ENCODE measurements at places on chromosomes 1 and 21.

DNA sequence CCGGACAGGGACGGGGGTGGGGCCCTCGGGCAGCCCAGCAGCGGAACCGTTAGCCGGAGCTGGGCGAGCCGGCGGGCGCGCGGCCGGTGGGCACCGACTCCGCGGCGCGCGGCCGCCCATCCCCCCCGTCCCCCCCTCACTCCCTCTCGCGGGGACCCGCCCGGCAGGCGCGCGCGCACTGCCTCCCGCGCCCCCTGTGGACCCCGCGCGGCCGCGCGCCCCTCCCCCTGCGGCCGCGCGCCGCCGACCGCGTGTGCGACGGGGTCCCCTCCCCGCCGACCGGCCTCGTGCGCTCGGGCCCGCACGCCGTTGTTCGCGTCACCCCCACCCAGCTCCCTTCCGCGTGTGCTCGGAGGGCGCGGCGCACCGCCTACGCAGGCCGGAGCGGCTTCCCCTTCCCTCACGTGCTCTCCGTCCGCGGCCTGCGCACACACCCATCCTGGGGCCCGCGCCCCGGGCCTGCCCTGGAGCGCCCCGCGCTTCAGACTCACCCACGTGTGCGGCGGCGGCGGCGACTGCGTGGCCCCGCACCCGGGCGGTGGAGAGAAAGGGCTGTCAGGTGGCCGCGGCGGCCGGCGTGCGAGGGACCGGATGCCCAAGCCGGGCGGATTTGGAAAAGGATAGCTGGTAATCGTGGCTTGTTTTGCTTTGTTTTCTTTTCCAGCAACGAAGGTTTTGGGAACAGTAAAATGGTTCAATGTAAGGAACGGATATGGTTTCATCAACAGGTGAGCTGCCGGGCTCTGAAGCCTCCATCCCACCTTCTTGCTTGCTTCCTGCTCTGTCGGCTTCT, 717 bp downstream of the YBX1 start:
- DNase-seq = peak; percentile 66

DNA sequence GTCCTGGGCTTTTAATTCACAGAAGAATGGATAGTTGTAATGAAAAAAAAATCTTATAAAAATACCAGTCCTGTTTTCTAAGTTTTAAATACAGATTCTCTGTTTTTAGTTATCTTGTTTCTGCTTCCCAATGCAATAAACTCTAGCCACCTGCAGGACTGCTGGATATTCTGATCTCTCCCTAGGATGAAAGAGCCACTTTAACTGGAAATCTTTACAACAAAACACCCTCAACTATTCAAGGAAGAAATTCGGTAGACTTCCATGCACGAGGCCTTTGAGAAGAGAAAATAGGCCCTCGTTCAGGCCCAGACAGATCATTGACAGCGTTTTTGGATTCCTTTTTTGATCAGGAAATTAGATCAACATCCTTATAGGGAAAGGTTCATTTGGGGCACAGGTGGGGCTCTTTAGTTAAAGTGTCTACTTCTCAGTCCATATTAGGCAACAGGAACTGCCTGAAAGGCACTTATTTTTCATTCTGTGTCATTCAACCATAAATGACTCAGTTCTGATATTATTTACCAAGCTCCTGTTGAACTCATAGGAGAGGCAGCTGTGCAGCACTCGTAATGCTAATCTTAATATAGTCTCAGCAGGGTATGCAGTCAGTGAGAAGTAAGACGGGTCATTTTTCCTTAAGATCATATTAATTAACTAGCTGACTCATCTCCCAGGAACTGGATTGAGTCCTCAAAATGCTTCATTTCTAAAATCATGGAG, 71.1 kb upstream of the ERRFI1 start:
- no peak for DNase-seq

DNA sequence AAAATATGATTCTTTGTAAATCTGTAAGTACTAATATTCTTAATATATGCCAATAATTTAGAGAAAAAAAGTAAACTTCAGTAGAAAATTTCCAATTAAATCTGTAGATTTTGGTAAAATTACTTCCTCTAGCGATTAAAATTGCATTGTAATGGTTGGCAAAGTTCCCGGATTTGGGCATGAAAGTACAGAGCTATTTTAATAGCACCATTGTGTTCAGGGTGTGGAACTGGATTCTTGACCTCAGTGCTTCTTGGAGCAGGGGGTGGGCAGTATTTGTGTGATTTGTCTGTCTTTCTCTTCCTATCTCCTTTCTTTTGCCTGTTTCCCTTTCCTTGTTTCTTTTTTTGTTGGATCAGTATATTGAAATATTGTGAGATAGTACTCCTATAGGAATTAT, 72.1 kb downstream of the DNM3 start:
- DNase-seq = no peak

GRCh38 chr21:37155186-37155585, 82.1 kb downstream of the TTC3 start:
- DNase-seq = no peak

- no peak for DNase-seq
Measured at GRCh38 chr1:204296431-204296988, 63.2 kb downstream of the PLEKHA6 start.

GRCh38 chr1:225945564-225945963, 4.5 kb upstream of the LEFTY2 start:
- DNase-seq = no peak

- no peak for DNase-seq
Measured at GRCh38 chr21:14403681-14404318, 20.9 kb upstream of the HSPA13 start.

GRCh38 chr1:91603409-91603808, 102.8 kb downstream of the CDC7 start:
- no peak for DNase-seq

DNA sequence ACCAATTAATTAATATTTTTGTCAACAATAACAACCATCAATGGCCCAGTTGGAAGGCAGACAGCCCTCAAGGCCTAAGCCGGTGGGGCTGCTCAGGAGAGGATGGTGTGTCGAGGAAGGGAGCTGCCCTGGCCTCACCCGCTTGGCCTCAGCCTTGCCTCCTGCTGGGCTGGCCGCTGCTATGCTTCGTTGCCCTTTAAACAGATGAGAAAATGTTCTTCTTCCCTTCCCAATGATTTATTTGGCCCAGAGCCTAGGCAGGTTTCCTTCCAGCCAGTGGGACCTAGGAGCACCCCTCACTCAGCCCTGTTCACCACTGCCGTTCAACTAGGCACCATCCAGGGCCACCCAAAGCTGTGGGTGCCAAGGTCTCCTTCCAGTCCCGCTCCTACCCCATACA, 3.1 kb upstream of the ADGRB2 start:
- no peak for DNase-seq

DNA sequence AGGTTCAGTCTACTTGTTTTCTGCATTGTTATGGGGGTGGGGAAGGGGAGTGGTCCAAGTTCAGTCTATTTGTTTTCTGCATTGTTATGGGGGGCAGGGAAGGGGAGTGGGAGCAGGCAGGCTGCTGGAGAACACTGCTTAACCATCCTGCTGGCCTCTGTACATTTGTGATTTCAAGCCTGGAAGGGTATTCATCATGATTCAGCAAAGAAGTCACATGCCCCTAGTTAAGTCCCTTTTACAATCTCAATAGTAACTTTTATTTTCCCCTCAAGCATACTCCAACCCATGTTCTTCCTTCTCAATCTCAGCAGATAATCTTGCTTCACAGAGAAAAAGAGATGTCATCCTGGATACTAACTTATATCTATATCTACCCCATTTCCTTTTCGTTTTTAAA, 7.9 kb downstream of the LYST start:
- no peak for DNase-seq

DNA sequence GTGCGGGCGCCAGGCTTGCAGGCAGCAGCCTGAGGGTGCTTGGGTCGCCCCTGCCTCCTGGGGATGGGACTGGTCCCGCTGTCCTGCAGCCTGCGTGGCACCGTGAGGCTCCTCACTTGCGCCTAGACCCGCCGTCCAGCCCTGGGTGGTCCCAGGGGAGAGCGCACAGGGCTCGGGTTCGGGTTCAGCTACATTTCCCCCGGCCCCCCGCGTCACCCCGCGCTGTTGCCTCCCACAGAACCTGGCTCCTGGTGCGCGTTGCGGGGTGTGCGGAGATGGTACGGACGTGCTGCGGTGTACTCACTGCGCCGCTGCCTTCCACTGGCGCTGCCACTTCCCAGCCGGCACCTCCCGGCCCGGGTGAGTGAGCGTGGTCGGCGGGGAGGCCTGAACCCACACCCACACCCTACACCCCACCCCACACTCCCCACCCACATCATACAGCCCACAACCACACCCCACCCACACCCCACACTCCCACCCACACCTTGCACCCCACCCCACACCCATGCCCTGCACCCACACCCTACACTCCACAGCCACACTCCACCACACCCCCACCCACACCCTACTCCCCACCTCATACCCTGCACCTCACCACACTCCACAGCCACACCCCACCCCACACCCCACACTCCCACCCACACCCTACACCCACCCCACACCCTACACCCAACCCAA, 6.2 kb upstream of the PFKL start:
- DNase-seq = no peak

DNA sequence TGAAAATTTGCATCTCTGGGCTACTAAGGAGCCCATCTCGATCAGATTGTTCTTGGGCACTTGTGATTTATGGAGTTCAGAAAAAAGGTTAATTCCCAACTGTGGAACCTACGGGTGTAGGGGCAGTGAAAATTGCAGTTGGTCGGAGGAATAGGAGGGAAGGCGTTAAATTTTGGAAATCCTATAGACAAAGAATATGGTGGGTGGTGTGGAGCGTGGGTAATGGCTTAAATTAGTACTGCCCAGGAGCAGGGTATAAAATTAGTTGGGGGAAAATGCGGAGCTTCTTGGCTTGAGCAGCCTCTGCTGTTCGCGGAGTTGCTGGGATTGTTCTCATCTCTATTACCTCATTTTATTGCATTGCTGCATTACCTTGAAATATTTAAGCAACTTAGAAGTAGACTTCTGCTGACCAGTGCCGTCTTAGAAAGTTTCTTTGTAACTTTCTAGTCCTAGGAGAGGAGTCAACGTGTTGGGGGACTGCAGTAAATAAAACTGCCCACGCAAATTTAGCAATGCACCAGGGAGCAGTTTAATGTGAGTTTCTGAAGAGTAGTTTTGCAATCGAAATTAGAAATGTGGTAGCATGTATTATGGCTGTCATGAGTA, 514 bp downstream of the S1PR1 start:
- DNase-seq = peak; percentile 42

DNA sequence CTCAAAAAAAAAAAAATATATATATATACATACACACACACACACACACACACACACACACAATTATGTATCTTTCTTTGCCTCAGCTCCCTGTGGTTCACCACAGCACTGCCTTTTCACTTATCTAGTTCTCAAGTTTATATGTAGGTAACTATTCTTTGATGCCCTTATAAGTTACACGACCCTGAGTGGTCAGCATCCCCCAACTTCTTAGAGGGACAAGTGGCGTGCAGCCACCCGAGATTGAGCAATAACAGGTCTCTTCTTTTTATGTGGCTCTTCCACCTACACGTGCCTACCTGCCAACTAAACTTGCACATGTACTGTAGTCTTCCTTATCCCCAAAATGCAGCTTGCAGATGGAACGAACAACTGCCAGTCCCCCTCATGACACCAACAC, 120.8 kb downstream of the GABPA start:
- DNase-seq = no peak

- DNase-seq = no peak
Measured at GRCh38 chr1:87739704-87740103, 411.0 kb downstream of the LMO4 start.

DNA sequence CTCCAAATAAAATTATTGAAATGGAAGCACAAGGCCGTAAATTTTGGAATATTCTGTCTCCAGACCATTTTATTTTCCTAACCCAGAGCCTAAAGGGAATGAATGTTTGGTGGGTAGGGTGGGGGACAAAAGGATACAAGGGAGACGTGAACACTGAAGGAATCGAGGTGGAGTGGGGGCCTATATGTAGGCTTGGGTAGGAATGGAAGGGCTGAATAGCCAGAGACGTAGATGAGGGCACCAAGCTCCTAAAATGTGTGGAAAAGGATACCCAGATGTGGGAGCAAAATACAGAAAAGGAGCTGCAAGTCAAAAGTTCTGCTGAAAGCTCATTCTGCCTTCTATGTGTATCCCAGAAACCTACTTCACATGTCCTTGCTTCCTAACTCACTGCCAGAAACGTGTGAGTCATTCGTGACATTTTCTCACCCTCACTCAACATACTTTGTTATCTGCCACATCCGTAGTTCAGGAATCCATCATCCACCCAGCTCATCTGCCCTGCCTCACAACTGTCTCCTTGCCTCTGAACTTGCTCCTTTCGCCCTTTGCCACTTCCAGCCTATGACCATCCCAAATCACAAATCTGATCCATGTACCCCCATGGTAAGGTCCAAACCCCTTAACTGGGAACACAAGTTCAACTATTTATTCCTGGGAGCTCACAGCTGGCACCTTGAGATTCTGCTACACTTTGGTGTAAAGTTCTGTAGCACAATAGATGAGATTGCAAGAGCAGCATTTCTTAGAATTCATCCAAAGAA, 84.1 kb upstream of the PRDX6 start:
- DNase-seq = no peak

- no peak for DNase-seq
Measured at GRCh38 chr1:205074513-205074912, 9.7 kb downstream of the TMEM81 start.

- DNase-seq = no peak
Measured at GRCh38 chr1:179806333-179806732, 63.2 kb downstream of the FAM163A start.

DNA sequence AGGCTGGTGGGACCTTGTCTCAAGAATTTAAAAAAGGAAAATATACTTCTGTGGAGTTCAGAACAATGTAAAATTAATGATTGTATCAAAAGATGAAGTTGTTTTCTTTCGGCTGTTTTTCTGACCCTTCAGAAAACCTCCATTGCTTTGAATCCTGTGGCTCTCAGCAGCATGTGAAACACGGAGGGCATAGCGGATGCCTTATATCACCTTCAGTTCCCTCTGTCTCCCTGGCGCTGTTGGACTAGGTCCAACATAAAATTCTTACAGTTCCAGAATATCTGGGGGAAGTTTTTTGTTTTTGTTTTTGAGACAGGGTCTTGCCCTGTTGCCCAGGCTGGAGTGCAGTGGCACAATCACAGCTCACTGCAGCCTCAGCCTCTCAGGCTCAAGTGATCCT, 7.4 kb downstream of the ZBTB8A start:
- no peak for DNase-seq

GRCh38 chr1:95309031-95309471, 75.0 kb downstream of the RWDD3 start:
- DNase-seq = no peak
